Stimulated activated CD8-positive, alpha-beta memory T cell treated with anti-CD3 and anti-CD28 coated beads, Interleukin-7, amount 100 ng/mL, for 1 hour (primary cell): ENCODE measurements at places on chromosomes 4 and X.

DNA sequence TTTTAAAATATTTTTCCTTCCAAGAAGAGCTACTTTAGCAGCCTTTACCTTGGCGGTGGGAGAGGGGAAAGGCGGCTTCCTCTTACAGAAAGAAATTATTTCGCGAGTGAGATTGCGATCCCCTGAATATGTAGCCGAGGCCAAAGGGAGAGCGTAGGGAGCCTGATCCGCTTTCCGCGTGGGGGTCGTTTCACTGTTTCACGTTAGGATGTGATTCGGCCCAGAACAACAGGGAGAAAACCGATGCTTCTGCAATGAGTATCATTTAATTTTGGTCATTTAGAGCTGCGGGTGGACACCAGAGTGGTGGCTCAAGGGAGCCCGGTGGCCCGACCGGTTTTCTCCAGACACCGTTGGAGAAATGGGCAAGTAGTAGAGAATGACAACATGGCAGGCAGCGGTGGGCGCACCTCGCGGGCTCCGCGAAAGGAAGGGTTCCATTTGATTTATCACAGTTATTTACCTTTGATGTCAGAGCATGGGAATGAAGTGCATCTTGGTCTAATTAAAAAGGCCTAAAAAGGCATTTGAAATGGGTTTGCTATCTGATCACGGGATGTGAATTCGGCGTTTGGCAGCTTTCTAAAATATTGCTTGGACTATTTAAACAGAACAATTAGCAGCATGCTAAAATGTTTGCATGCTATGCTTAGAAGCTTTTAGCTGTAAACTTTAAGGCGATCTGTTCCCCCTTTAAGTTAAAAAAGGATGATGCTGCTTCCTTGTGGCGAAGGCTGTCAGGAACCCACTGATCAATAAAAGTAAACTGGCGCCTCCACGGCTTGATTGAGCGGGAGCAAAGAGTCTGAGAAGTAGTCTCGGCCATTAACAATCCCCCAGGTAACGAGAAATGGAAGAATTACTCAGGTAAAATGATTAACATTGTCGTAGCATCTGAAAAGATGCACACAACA is 2.0 kb upstream of the PCDH19 start:
- no peak for DNase-seq

GRCh38 chrX:12771445-12772069 is 19.7 kb upstream of the PRPS2 start:
- DNase-seq = peak; percentile 28

- DNase-seq = no peak
These were observed 2.0 kb upstream of the PGRMC2 start for GRCh38 chr4:128289523-128290158.

- DNase-seq = no peak
These were observed 82.0 kb upstream of the STS start for GRCh38 chrX:7065473-7065872.

GRCh38 chrX:135420831-135421230 is 913 bp upstream of the SMIM10L2A start:
- no peak for DNase-seq

DNA sequence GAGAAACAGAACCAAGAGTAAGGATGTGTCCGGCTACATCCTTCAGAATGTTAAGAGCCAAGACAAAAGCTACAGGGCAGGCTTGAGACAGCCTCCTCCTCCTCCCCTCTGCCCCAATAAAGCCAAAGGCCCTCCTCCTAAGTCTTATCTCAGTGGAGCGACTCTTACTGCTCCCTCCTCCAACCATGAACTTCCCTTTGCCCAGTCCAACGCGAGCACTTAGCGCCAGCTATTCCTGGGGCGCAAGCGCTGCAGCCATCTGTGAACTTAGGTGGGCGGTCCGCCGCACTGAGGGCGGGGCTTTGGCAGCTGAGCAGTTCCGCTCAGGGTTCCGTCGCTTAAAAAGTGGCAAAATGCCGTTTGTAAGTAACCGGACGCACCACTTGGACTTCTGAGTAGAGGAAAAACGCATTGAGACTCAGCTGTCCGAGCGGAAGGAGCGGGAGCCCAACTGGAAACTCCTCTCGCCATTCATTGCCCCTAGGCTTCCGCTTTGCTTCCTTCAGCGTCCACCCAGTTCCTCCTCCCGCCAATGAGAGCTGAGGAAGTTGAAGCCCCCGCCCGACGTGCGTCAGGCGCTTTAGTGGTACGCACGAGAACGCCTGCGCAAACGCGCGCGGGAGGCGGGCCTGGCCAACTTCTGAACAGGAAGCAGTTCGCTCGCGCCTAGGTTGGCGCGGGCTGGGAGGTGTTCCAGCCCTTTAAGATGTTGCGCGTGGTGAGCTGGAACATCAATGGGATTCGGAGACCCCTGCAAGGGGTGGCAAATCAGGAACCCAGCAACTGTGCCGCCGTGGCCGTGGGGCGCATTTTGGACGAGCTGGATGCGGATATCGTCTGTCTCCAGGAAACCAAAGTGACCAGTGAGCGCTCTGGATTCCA is at the start of gene APEX2:
APEX2 (plus strand) TSS at position 647 of the 882 bp plus-strand sequence; CDS start at position 707, 60 bp downstream.
- DNase-seq = peak; percentile 71

- DNase-seq = no peak
These were observed 13.3 kb downstream of the FGF5 start for GRCh38 chr4:80279751-80280150.

DNA sequence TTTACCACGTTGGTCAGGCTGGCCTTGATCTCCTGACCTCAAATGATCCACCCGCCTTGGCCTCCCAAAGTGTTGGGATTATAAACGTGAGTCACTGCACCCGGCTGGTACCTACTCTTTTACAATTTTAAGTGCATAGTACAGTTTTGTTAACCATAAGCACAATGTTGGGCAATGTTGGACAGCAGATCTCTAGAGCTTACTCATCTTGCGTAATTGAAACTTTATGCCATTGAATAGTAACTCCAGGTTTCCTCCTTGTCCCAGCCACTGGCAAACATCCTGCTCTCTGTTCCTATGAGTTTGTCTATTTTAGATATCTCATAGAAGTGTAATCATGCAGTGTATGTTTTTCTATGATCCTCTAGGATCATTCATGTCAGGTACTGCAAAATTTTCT is 9.3 kb upstream of the CPE start:
- no peak for DNase-seq

DNA sequence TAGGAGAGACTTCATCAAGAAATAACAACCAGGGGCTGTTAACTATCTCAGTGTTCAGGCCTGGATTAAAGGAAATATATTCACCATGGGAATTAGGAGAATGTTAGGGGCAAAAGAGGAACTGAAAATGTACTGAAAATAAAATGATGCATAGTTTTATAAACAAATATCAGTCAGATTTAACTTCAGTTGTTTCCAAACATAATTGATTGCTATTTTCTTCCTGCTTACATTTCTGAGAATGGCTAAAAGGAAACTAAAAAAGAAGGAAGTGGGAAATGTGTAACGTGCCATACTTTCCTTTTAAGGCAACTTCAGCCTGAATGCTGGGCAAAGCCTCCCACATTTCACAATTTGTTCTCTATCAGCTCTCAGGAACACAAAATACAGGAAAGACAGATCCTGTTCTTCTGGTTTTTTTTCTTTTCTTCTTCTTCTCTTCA is 178.1 kb downstream of the MAML3 start:
- no peak for DNase-seq

DNA sequence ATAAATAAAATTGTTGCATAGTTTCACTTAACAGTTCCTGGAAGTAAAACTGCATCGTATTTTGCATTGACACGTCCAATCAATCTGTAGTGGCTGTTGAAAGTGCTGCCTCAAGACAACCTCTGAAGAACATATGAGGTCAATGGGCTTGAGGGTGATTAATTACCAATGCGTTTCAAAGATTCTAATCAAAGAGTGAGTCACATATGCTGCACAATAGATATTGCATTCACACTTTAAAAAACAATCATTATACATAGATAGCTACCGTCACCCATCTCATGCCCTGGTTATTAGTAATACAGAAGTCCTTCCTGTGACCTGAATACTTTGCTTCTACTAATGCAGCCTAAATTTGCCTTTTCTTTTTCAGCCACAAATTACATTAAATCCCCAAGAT is 743.3 kb upstream of the SLIT2 start:
- no peak for DNase-seq

- DNase-seq = no peak
These were observed 3.0 kb downstream of the GPC4 start for GRCh38 chrX:133412246-133412645.

- DNase-seq = no peak
These were observed 53.4 kb downstream of the GABRB1 start for GRCh38 chr4:47084795-47085194.

DNA sequence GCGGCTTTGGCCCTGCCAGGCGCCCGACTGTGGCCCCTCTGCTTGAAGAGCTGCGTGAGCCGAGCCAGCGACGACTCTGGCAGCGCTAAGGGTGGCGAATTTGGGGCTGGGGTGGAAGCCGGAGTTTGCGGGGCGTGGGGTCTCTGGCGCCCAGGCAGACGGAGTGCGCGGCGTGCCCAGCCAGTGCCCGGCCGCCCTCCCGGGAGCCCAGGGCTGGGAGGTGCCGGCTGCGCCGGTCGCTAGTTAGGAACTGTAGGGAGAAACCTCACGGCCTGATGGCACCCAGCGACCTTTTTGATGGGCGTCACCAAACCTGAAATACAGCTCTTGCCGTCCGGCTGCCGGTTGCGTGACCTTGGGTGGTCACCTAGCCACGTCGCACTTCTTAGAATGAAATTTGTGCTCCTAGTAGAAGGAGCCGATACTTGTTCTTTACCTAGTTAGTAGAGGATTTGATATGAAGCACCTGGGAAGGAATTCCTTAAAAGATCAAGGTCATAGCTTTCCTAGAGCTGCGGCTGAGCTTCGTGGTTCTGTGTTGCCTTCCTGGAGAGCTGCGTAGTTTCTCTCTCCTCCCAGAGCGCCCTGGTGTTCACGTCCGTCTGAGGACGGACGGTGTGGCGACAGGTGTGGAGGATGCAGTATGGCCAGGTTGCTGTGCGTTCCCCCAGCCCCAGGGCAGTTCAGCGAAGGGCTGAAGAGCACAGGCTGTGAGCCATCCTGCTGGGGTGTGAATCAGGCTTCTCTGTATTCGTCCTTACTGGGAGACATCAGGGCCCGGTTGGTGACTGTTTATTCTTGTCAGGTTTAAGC is 680 bp downstream of the MAEA start:
- no peak for DNase-seq

DNA sequence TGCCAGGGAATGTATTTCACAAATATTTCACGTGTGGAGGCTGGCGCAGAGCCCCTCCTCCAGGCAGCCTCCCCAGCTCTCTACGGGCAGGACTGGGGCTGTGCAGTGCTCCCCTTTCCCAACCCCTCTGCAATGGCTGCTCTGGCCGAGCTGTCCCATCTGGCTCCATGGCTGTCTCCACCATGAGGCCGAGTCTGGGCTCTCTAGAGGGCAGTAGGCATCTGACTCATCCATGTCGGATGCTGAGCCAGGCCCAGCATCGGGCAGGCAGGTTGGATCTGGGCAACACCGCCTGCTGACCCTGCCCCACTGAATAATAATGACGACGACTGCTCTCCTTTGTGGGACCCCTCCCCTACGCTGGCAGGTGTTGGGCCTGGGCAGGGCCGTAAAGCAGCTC is 11.0 kb upstream of the SH3TC1 start:
- DNase-seq = no peak

DNA sequence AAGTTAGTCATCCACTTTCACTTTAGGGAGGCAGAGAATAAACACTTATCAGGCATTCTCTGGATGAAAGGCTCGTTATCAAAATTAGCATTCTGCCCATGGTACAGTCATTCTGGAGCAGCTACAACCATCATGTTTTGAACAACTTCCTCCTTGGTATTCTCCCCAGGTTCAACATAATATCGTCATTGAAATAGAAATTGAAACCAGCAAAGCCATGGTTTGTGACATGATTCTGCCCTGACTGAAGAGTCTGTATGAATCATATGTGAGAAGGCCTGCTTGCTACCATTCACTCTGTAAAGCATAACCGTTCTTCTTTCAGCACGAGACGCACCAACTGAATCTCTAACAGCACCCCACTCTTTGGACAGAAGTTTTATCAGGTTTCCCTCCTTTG is 127.5 kb upstream of the RADX start:
- DNase-seq = no peak
